Activated CD4-positive, alpha-beta T cell treated with anti-CD3 and anti-CD28 coated beads, Interleukin-2, amount 50 U/mL, for 48 hours (primary cell): ENCODE measurements at places on chromosomes 12 and 14.

- no peak for DNase-seq
Measured at GRCh38 chr12:12745576-12746211, 28.5 kb downstream of the CDKN1B start.

- DNase-seq, result no peak
Measured at GRCh38 chr14:77123381-77124325, 17.9 kb downstream of the ZDHHC22 start.

- DNase-seq, result no peak
Measured at GRCh38 chr12:51160814-51161459, 12.0 kb downstream of the TFCP2 start.

DNA sequence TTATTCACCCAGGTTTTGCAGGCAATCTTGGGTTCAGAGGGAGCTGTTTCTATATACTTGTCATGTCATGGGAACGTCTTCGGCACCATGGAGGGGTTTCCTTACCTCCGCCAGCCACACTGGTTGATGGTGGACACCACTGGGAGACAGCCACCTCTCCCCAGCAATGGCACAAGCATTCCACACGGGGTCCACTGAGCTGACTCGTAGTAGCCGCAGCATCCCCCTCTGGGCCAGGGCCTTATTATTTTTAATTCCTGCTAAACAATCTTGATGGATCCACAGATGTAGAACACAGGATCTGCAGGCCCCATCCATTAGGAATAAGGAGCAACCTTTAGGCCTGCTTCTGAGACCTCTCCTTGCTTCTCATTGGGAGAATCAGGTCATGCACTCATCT lies 132.9 kb downstream of the DICER1 start:
- no peak for DNase-seq

DNA sequence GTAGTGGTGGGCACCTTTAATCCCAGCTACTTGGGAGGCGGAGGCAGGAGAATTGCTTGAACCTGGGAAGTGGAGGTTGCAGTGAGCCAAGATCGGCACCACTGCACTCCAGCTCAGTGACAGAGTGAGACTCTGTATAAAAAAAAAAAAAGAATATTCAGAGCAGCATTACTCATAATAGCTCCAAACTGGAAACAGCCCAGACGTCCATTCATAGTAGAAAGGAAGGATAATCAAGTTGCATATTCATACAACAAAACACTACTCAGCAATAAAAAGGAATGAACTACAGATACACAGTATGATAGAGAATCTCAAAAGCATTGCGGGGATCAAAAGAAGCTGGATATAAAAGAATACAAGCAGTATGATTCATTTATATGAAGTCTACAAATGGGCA lies 19.1 kb downstream of the TMEM30B start:
- no peak for DNase-seq

- no peak for DNase-seq
Measured at GRCh38 chr14:72743626-72744025, 150.3 kb downstream of the DPF3 start.

GRCh38 chr14:98724734-98725133 lies 547.3 kb downstream of the BCL11B start:
- DNase-seq, result no peak

GRCh38 chr12:96454396-96454795 lies 35.0 kb upstream of the CFAP54 start:
- DNase-seq, result no peak

DNA sequence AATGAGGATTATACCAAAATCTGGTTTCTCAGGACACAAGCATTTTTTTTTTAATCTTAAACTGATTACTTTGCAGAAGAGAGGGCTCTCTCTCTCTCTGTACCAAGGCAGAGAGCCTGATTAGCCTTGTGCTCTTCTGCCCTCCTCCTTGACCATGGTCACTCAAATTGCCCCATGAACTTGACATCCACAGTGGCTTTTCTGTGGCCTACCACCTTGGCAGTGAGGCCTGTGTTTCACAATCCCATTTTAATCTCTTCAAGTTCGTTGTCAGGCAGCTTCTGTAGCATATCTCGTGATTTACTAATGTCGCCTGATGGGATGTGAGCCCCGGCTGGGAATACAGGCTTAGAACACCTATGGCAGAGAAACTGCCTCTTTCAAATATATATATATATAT lies 30.7 kb upstream of the PWP1 start:
- DNase-seq, result no peak

- no peak for DNase-seq
Measured at GRCh38 chr14:49984424-49984823, 91.5 kb downstream of the ARF6 start.

- no peak for DNase-seq
Measured at GRCh38 chr12:129827866-129828384, 75.9 kb downstream of the TMEM132D start.

GRCh38 chr12:96986883-96987523 lies 79.9 kb downstream of the NEDD1 start:
- DNase-seq, result peak; percentile 14

- no peak for DNase-seq
Measured at GRCh38 chr14:104778694-104779331, 16.7 kb downstream of the AKT1 start.

GRCh38 chr12:68641138-68641537 lies 30.4 kb downstream of the RAP1B start:
- peak; percentile 58 for DNase-seq

DNA sequence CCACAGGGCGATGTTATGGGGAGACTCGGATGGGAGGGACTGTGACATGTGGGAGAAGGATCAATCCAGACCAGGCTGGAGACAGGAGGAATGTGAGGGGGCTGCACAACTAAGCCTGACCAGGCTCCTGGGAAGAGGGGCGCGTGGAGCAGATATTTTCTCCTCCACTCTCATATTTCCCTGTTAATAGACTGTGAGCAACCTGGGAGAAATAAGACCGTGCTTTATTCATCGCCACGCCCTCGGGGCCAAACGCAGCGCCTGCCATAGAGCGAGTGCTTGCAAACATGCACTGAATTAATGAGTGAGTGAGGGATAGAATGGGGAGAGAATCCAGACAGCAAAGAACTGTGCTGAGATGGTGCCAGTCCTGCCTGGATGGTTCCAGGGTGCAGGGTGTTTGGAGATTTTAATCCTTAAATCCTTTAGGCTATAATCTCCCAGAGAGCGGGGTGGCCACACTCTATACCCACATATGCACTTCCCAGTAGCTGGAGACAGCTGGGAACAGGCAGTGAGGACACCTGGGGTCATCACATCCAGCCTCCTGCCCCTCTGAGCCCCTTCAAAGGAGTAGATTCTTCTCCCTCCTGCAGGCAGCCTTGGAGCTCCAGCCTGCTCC lies 13.6 kb upstream of the FAIM2 start:
- DNase-seq, result no peak

DNA sequence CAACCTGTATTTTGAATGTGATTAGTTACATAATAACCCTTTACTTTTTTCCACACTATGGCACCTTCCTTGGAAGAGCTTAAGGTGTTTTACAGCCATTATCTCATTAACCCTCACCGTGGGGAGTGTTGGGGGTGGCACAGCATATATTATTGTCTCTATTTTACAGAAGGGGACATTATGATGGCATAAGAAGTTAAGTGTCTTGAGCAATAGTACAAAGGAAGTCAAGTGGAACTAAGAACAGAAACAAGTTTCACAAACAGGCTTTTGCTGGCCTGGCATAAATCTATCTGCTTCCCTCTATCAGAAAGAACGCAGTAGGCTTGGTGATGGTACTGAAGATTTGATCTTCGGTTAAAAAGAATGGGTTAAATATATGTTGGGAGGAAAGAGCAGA lies 169.7 kb upstream of the OTX2 start:
- DNase-seq, result no peak

DNA sequence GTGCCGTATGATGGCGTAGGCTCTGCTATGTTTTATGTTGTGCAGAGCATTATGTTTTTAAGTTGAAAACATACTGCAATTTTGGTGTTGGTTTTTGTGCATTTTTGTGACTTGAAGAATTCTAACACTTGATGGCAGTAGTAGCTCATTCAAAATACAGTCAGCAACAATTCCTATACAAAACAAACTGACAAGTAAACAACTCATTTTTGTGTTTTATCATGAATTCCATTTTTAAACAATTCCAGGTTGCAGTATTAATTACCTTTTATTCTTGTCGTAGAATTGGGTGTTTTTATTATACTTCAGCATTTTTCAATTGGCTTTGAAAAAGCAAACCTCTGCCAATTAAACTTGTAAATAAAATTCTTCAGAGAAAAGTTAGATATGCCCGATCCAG lies 4.1 kb upstream of the CCER1 start:
- no peak for DNase-seq

- no peak for DNase-seq
Measured at GRCh38 chr12:88433997-88434703, 146.1 kb downstream of the KITLG start.

DNA sequence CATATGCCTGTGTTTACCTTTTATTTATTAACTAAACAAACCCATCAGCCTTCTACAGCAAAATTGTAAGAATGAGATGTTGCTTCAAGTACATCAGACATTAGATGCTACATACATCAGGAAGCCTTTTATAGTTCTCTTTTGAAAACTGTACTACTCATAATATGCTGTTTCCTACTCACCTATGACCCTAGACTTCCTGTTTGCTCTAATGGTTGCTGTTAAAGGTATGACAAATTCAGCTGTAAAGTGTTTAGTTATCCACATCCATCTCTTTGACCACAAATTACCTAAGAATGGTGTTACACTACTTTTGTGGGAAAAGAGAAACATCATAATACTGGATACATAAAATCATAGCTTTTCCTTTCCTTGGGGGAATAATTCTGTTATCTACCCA lies 220.0 kb downstream of the RAD51B start:
- DNase-seq, result no peak

DNA sequence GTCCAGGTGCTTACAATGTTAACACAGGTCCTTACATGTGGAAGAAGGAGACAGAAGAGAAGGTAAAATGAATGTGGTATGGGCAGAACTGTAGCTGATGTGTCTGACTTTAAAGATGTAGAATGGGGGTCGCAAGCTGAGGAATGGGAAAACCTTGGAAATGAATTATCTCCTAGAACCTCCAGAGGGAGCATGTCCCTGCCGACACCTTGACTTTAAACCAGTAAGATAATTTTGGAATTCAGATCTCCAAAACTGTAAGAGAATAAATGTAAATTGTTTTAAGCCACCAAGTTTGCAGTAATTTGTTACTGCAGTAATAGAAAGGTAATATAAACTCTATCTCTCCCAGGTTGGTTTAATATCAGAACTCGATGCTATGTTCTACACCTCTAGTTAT lies 80.1 kb upstream of the ALG10 start:
- DNase-seq, result no peak

DNA sequence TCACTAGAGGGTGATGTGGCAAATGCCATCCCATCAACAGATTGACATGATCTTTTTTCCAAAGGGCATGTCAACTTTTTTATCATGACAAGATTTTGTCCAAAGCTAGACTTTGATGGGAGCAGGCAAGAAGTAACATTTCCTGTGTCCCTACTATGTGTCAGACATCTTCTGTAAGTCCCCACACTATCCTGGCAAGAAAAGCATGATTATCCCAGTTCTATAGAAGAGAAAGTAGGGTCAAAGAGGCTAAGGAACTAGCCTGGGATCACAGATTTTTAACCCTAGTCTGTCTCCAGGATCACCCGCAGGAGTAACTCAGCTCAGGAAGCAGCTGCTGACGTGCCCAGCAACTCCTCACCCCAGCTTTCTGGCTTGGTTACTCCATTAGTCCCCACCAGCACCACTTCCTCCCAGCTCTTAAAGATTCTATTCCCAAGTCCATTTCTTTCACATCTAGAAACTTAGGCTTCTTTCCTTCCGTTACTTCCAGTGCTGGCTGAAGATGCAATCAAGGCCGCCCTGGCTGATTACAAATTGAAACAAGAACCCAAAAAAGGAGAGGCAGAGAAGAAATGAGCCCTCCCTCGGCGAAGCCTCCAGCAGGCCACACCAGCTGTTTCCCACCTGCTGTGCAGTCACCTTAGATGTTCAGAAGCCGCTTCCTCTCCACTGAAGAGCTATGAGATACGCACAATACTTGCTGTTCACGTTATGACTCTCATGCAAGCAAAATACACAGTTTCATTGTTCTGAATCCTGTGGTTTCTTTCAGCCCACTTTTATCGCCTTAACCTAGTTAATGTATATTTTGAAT lies 6.2 kb downstream of the ISCU start:
- DNase-seq, result peak; percentile 71

- DNase-seq, result no peak
Measured at GRCh38 chr12:45703942-45704341, 25.6 kb upstream of the ARID2 start.

- DNase-seq, result no peak
Measured at GRCh38 chr12:45329238-45329637, 113.3 kb downstream of the ANO6 start.

GRCh38 chr14:26841920-26842741 lies 244.3 kb upstream of the NOVA1 start:
- DNase-seq, result no peak

- DNase-seq, result no peak
Measured at GRCh38 chr12:113040722-113041171, 15.8 kb upstream of the DTX1 start.

- no peak for DNase-seq
Measured at GRCh38 chr12:51522696-51523095, 68.3 kb upstream of the SCN8A start.

DNA sequence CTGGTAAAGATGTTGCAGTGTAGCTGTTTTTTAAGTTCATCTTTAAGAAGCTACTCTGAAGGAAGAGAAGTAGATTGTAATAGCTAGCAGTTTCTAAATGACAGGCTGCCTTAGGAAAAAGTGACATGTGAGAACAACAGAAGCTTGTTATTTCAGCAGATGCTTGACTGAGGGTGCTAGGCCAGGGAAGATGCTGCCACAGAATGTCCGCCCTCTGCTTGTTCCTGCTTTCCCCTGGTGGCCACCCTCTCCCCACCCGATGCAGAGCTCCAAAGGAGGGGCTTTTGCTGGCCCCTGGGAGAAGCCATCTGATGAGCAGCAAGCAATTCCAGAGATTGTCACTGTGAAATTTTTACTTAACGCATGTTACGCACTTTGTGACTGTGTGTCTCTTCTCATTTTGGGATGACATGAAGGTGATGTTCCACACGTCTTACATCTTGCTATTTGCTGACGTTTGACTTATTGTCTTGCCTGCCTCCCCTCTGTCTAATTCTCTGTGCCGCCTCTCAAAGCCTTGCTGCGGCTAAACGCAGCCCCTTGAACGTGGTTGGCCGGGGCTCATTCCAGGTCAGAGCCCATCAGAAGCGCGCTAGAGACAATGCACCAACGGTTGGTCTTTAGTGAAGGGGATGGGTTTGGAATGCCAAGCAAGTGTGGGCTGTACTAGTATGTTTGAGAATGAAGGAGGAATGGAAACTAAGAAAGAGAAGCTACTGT lies 44.8 kb downstream of the WDR20 start:
- peak; percentile 30 for DNase-seq

DNA sequence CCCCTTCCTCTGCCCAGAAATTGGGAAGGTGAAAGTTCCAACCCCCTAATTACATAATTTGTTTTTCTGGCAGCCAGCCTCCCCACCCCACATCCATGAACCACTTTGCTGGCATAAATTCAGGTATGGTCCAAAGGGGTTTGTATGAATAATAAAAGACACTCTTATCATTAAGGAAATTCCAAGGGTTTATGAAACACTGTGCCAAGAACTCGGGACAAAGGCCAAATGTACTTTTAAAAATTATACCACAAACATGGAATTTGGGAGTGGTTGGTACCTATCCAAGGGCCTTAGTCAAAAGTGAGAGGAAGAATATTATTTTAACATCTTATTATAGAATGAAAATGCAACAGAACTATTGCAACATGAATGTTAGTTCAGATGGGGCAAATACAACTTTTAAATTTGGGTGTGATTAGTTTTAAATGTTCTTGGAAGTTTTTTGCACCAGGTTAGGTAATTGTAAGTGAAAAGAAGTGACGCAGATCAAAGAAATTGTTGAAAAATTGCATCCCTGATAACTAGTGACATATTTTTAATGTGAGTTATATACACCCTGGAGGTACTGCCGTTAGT lies 217.8 kb downstream of the TMEM117 start:
- no peak for DNase-seq

- DNase-seq, result peak; percentile 41
Measured at GRCh38 chr14:95495538-95496025, 20.9 kb downstream of the SYNE3 start.
